Stimulated activated CD8-positive, alpha-beta memory T cell treated with anti-CD3 and anti-CD28 coated beads, Interleukin-2, amount 100 ng/mL, for 1 hour (primary cell): ENCODE measurements at places on chromosomes 1 and 21.

DNA sequence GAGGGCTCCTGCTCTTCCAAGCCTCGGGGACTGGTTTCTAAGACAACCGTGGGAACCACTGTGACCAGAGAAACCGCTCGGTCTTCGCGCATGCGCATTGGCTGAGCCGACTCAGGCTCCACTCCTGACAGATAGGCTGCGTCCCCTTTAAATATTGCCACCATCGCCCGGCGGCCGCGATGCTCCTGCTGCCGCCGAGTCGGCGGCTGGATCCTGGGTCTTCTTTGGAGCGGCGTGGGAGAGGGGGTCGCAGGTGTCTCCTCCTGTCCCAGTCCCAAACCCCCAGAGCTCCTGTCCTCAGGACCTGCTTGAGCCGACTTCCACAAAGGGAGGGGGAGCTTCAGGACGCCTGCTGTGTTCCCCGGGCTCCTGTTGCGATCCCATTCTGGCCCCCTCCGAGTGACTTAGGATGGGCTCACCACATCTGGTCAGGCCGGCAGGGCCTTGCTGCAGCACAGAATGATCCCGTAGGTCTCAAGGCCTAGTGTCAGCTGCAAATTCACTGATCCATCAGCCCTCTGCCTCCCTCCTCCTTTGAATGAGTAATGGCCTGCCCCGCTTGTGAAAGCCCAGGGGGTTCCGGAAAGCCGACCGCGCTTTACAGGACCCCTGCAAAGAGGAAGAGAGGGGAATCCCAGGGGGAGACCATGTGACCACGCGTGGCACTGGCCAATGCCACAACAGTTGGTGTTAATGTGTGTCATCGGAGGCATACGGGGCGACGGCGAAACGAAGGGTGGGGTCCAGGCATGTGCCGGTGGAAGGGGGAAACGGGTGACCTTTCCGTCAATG is 683.2 kb upstream of the TPTE start:
- no peak for DNase-seq

GRCh38 chr1:92786111-92786901 is 1.4 kb upstream of the EVI5 start:
- no peak for DNase-seq

DNA sequence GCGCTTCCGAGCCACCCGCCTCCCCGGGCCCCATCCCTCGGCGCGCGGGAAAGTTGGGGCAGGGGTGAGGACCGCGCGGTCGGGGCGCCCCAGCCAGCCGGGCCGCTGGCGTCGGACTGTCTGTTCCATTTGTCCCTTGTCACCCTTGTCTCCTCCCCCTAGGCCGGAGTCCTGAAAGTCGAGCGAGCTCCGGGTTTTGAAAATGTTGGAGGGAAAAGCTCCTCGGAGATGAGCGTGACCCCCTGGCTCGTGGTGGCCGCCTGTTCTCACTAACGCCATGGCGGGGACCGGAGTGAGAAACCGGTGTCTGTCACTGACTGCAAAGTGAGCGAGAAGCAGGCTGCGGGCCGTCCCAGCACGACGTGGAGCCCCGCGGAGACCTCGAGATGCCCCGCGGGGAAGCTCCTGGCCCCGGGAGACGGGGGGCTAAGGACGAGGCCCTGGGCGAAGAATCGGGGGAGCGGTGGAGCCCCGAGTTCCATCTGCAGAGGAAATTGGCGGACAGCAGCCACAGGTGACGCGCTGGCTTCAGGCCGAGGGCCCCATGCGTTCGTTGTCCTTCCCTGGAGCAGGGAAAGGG is 491 bp downstream of the PER3 start:
- no peak for DNase-seq

GRCh38 chr1:112165375-112165774 is 175.9 kb upstream of the KCND3 start:
- no peak for DNase-seq

DNA sequence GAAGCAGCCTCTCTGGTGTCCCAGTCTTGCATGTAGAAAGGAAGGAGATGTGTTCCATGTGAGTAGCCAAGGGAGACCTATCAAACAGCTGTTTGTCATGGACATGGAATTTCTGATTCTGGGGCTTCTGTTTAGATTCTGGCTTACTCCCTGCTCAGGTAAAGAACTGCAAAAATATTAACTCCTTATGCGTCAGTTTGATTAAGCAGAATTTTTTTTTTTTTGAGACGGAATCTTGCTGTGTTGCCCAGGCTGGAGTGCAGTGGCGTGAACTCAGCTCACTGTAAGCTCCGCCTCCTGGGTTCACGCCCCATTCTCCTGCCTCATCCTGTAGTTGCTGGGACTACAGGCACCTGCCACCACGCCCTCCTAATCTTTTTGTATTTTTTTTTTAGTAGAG is 6.8 kb downstream of the ARV1 start:
- no peak for DNase-seq
